HuH-7.5 (cell line): ENCODE measurements at places on chromosomes 1 and 21.

DNA sequence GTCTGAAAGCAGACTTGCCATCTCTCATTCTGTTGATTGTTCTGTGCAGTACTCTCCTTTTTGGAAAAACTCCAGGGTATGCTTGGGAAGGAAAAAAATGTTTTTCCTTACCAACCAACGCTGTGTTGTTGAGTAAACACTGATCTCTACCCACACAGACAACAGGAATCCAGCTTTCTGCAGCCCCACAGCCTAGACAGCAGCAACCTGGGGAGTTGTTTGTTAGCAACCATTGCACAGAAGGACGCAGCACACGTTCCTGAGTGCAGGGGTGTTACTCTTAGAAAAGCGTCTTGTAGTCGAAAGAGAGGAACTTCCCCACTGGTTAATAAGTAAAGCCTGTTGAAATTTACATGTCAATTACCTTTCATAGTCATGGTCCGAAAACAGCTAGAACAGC lies 56.6 kb downstream of the SMYD2 start:
- no peak for DNase-seq

- DNase-seq: no peak
Measured at GRCh38 chr1:172895050-172895460, 155.7 kb downstream of the TNFSF18 start.

DNA sequence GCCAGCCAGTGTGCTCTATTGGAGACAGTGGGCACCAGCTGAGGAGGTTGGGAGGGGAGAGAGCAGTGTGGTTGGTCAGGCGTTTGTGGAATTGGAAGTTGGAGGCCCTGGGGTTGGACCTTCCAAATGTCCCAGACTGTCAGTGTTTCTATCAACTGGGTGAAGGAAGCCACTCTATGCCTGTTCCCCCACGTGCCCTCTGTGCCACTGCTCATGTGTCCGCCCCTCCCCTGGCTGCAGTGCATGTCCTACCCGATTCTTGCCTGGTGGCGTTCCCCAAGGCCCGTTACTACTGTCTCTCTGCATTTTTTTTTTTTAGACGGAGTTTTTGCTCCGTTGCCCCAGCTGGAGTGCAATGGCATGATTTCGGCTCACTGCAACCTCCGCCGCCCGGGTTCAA lies 21.1 kb downstream of the ADORA1 start:
- no peak for DNase-seq

- no peak for DNase-seq
Measured at GRCh38 chr1:198788561-198789064, 149.8 kb downstream of the PTPRC start.

DNA sequence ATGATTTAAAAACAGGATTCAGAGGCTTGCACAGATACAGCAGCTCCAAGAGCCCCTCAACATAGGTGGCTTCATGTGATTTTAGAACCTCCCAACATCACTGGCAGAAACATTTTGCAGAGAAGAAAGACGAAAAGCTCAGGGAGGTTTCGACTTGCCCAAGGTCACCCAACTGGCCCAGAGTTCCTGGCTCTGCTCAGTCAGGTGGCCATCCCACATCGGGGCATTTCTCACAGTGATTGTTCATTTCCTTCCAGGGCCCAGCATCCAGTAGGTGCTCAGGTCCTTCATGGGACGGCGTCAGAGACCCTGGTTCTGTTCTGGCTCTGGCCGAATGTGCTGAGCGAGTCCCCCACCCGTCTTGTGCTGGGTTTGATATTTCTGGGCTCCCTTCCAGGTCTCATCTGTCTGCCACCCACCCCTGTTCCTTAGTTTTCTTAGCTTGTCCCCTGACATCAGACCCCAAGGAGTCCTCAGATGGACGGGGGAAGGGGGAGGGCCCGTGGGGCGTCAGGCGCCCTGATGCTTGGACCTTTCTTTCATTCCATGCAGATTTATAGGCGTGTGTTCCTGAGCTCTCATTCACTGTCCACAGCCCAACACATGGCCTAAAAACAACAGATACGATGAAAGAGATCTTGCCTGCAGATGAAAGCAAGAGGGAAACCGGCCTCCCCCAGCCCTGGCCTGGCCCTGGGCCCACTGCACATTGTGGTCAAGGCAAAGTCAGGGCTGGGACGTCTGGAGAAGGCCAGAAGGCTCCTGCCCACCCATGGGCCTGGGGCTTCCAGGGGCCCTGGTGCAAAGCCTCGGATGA lies 123.1 kb upstream of the ZBTB40 start:
- no peak for DNase-seq

- no peak for DNase-seq
Measured at GRCh38 chr21:16912075-16912474, 600.8 kb upstream of the CXADR start.

- DNase-seq: no peak
Measured at GRCh38 chr1:80163686-80164085, 1157.2 kb upstream of the ADGRL4 start.
